ENCODE measurements at places on chromosomes 7 and 10.

GRCh38 chr7:43192806-43193460, 80.5 kb downstream of the HECW1 start:
- DNase-seq = no peak

DNA sequence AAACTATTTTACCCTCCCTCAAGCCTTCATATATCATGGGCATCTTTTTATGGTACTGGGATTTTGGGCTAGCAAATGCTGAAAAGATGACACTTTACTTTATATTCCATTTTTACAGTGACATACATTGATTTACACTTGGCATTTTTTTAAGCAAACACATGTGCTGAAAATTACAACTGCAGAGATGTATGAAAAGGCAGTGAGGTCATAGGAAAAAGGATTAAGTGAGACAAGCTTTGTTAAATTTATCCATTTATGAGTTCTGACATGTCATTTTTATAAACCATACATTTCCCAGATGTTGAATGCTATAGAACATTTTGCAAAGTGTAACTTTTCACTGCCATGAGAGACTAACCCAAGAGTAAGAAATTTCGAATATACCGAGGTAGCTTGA, 68.8 kb upstream of the RSU1 start:
- no peak for DNase-seq

DNA sequence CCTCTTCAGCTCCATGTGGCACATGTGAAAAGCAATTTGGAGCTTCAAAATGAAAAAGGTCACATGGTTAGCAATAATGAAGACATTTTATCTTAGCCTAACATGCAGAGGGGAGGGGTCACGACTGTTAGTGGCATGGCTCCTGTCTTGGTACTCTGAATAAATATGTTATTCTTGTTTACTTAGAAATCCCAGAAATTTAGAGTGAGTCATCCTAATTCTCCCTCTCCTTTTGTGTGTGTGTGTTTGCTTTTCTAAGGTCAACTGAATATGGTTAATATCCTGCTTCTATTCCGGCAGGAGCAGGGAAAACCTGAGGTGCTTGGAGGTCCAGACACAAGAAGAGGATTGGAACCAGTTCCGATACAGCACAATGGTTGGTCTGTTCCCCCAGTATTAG, 17.6 kb downstream of the BCCIP start:
- no peak for DNase-seq

DNA sequence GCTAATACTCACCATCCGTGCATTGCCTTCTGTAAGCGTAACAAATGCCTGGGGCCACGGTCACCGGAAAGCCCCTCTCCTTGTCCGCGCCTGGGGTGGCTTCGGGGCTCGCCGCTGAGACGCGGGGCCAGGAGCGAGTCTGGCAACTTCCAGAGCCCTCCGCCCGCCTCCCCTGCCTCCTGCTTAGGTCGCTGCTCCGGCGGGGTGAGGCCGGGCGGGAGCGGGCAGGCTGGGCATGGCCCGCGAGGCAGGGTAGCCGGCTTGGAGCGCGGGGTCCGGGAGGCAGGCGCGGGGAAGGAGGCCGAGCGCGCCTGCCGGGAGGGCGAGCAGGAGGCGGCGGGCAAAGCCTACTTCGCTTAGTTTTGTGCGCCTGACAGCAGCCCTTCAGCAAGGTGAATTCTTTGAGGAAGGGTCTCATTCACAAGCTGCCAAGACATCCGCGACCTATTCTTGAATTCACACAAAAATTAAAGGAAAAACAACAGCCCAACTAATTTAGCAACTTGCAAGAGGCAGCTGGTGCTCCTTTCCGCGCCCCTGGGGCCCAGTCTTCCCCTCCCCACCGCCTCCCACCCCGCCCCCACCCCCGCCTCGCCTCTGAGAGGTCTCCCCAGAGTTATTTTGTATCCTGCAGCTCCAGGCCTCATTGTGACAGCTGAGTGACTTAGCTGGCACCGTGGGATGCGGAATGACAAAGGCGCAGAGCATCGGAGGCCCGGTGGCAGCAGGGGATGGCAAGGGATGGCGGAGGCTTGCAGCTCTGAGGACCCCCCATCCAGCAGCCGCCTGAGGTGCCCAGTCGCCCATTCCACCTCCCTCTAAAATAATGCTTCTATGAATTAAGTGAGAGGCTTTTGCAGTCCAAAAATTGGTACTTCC, 12.8 kb upstream of the KAT6B start:
- DNase-seq = no peak

DNA sequence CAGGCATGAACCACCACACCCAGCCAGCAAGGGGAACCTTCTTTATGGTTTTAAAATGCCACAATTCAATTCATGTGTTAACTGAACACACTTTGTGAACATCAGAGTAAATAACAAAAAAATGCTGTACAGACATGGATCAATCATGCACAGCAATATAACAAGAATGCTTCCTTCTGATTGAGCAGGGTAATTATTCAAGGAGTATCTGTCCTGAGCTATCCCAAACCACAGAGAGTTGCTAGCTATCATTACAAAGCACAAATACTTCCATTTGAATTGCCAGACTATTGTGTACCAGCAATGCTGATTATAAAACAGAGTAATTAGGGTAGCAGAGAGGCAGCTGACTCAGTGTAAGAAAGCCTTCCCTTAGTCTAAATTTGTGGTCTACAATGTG, 11.3 kb upstream of the RHOBTB1 start:
- DNase-seq = no peak
